ENCODE measurements at places on chromosomes 1 and 21.

DNA sequence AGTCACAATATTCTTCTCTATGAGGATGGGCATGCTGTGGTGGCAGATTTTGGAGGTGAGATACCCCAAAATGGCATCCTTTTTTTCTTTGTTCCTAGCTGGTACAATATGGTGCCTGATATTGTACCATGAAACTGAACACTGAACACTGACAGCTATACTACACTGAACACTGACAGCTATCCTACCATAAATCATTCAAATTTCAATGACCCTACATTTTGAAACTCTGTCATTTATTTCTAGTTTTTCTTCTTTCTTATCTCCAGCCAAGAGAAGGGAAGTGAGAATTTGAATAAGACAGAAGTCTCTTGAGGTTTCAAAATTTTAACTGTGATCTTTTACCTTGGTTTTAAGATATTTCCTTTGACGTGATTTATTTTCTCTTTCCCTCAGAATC is 76.3 kb downstream of the LRRC53 start:
- DNase-seq: no peak

DNA sequence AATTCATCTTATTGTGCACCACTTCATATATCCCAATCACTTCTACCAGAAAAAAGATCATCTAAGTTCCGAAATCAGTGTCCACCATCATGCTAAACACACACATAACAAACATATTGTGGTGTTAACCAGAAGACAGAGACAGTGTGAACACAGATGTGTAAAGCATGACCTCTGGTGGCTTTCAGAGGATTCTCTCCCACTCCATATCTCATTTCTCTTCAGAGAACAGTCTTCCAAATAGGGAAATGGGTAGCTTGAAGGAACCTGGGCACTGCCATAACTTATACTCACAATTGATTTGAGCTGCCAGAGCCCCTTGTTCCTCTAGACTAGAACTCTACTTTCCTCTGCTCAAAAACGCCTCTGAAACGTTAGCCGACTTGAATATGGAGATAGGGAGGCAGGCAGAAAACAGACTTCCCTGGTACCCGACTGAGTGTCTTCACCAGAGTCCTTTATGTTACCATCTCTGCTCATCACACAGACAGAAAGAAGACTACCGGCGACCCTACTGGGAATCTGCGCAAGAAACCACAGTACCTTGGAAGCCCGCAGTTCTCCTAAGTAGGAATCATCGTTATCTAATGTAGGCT is 1.8 kb upstream of the ELAPOR1 start:
- DNase-seq: no peak

DNA sequence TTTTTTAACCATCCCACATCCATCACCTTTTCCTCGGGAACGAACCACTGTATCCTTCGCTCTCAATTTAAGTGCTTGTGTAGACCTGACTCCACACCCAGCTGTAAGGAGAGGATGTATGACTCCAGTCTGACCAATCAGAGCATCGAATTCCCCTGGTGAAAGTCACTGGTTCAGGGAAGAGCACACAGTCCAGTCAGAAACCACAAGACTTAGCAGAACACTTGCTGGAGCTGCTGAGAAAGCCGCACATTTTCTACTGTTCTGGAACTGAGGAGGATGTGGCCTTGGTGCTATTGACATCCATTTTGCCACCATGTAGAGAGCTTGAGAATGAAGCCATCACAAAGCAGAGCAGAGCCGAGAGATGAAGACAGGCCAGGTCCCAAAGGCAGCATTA is 59.9 kb upstream of the CNN3 start:
- DNase-seq: no peak

- no peak for DNase-seq
These were observed 28.4 kb upstream of the ST3GAL3 start for GRCh38 chr1:43678940-43679339.

DNA sequence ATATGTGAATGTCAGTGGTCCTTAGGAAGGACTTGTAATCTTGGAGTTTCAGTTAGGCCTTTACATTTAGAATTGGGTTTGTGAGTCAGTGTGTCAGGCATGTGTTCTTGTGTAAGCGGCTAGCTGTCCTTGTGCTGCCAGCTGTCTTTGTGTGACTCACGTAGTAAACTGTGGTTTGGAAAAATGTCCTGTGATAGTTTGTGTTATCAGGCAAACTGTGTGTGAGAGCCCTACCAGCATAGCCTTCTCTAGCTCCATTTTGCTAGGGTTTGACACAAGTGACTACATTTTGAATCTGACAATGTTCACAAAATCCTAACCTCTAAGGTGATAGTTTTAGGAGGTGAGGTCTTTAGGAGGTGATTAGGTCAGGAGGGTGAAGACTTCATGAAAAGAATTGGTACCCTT is 6.9 kb upstream of the SLC35D1 start:
- DNase-seq: no peak
